ENCODE measurements at places on chromosomes 3 and 15. TPM values are rescaled to one million over a fixed set of nuclear protein-coding genes. Genes with fewer than 3 reads are reported as not detected.

- DNase-seq = no peak
Observed at GRCh38 chr3:13385373-13385965, 34.7 kb downstream of the NUP210 start.

- no peak for DNase-seq
Observed at GRCh38 chr15:100580414-100580813, 21.6 kb downstream of the LINS1 start.

GRCh38 chr3:40120067-40120692 lies 189.3 kb upstream of the EIF1B start:
- no peak for DNase-seq

DNA sequence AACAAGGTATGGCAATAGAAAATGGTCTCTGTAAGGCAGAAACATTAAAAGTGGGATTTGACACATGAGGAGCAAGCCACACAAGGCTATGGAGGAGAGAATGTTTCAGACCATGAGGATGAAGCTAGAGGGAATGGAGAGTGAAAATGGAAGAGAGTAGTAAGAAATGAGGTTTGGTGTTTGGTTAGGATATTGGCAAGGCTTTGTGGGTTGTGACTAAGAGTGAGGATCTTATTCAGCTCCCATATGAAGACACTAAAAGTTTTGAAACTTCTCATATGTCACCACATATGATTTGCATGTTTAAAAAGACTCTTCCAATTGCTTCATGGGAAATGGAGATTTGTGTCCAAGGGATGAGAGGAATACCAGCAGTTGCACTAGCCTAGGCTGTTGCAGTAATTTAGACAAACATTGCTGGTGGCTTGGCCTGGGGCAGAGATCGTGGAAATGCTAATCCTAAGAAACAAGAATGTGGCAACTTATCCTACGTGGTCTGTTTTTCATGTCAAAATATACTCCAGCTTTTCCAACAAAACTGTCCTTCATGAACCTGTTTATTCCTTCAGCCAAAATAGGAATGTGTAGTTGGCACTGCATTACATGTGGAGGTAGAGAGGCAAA lies 749.0 kb downstream of the PDCD6IP start:
- no peak for DNase-seq

DNA sequence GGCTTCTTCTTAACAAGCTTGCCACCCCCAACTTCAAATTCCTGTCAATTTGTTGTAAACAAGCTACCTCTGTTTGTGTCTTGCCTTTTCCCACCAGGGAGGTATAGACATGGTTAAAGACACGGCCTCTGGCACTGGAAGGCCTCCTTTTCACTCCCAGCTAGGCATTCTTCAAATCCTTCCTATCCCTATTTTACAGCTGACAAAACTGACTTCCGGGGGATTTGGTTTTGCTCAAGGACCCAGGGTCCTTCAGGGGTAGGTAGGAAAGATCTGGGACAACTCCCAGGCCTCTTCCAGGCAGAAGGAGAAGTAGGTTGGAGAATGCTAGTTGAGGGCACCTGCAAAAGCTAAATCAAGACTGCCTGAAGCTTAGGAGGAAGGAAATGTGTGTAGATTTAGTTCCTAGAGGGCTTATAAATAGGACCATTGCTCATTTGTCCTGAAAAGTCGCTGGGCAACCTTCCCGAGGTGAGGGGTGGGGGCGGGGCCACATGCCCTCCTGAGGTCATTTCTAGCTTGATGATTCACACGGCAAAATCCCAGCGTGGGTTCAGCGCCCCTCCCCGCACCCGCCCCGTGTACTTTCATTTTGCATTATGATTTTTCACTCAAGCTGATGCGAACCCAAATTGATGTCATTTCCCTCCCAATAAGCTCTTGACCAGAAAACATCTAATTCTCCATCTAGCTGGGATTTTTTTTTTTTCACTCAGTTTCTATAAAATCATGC lies 365.5 kb downstream of the SHQ1 start:
- DNase-seq = peak; percentile 32

DNA sequence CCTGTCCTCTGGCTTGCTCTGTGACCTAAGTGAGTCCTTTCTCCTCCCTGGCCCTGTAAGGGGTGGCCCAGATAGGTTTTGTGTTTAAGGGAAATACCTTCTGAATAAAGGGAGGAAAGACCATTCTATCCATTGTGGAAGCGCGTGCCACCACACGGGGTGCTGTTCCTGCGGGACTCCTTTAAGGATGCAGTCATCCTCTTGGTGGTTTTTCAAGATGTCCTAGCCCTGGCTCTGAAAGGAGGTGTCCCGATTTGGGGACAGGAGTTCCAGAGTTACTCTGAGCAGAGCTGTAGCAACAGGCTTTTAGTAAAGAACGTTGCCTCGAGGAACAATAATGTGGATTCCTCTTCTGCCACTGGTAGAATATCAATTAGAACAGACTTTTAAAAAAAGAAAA lies 9.6 kb downstream of the SLC6A6 start:
- DNase-seq = no peak

DNA sequence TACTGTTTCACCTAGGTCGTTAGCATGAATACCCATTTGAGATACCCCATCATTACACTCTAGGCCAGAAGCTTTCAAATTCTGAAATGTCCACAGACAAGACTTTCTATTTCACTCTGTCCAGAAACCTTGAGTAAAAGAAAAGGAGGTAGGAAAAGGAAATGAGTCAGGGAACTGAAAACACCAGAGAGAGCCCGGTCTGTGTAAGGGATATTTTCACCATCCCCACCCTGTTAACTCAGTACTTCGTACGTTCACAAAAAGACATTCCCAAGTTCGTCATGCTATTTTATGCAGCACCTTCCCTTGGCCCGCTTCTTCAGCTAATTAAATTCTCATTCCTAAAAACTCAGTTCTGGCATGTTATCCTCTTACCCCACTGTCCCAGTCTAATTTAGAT lies 89.4 kb upstream of the SOX2 start:
- no peak for DNase-seq

DNA sequence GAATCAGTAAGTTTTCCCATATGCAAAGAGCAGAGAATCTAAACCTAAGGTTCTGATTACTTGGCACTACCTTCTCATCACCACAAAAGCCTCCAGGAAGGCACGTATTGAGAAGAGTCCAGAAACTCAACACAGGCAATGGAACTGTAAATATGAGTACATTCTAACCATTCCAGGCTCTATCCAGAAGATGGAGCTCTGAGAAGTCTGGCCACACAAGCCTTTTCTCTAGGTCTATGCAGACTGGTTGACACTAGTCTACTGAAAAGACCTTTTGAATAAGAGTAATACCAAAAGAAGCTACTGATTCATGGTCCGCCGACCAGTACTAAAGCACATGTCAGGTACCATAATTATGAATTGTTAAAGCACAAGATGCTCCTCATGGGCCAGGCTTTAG lies 12.2 kb upstream of the NCKIPSD start:
- no peak for DNase-seq

GRCh38 chr3:182709306-182709705 lies 84.0 kb upstream of the ATP11B start:
- no peak for DNase-seq

DNA sequence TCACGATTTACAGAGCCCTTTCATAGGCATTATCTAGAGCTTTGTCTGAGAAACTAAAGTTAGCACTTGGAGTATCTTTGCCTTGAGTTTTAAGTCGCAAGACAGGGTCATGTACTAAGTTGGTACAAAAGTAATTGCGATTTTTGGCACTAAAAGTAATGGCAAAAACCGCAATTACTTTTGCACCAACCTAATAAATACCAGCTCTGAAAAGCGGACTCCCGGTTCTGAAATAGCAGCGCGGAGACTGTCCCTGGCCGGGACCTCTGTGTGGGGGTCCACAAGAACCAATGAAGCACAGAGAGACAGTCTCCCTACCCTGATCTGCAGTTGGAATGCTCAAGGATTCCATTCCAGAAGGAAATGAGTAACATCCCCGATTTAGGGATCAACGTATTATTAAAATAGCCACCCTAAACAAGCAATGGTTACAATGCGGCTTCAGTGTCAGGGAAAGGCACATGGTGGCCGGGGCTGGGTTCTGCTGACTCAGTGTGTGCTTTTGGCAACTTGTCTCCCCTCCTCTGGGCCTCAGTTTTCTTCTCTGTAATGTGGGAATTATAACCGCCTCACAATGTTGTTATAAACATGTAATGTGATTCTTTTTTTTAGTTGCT lies 150.3 kb upstream of the MCTP2 start:
- no peak for DNase-seq

DNA sequence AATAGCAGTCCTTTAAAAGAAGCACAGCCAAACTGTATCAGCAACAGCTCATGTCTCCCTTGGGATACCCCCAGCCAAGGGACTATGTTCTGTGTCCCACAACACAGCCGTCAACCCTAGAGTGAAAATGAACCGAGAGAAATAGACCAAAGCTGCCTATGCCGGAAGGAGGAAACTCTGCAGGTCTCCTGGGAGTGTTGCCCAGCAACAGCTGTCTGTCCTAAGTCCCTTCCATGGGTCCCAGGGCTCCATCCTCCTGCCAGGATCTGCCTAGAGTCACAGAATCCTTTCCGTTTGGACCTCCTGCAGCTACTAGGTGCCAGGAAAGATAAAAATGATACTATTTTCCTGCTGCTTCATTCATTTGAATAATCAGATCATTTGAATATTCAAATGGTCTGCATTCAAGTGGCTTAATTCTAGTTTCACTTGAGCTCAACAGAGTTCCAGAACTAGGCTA lies 53.1 kb downstream of the TRANK1 start:
- no peak for DNase-seq

DNA sequence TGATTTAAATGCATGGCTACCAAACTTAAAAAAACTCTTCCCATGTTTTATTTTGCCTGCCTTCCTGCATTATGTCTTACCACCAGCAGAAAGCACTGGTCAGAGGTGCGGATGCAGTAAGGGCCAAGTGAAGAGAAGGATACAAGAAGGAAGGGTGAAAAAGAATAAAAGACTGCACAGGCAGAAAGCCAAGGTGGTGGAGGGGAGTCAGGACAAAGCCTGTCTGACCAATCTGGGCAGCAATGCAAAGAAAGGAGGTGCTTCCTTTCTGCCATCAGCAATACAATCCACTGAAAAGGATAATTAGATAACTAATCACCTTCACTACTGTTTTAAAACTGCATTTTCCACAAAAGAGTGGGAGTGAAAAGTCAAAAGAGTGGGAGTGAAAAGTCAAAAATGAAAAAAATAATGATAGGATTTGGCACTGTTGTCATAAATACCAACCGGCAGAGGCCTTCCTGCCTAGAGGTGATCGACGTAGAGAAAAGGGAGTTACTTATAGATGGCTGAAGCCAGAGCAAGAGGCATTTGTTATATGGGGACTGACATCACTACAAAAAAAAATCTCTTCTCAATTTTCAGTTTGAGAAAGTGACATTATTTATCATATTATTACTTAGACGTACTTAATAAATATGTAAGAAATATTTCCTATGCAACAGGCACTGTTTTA lies 385.3 kb downstream of the TBC1D5 start:
- no peak for DNase-seq

DNA sequence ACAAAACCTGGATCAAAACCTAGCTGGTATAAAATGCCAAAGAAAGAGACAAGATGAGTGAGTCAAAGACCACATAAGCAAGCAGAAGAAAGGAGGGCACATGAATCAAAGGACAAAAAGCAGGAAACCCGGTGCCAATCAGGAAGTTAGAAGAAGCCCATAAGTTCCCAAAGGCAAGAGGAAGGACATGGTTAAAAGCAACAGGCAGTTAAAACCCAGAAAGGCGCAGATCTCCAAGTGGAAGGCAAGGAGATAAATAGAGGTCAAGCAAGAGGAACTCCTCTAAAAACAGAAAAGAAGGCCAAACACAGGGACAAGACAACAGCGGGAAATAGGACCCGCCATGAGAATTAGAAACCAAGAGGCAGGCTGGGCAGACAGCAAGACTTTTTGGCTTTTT lies 4.4 kb downstream of the TMOD2 start:
- no peak for DNase-seq

GRCh38 chr3:18288243-18288642 lies 136.9 kb downstream of the SATB1 start:
- no peak for DNase-seq

- DNase-seq = no peak
Observed at GRCh38 chr15:43905755-43906154, 79.0 kb downstream of the WDR76 start.

DNA sequence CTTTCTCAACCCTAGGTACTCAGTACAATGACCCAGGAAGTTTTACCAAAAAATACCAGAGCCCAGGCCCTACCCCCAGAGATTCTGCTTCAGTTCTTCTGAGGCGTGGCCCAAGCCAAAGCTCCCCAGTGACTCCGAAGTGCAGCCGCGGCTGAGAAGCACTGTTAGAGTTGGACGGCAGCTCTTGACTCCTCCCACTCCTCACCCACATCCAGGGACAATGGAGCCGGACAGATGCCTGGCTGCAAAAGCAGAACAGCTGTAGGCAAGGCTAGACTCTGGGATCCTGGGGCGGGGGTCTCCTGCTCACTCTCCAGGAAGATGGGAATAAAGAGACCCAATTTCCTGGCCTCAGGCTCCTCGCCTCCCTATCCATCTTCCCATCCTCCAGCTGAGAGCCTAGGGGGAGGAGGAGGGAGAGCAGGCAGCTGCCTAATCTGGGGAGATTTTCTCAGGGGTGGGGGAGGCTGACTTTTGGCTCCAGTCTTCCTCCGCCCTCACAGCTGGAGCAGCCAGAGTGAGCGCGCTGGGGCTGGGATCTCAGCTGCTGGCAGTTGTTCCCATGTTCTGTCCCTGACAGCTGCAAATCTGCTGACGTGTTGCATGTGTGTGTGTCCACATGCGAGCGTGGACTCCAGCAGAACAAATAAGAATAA lies 223.8 kb downstream of the OPA1 start:
- DNase-seq = no peak

DNA sequence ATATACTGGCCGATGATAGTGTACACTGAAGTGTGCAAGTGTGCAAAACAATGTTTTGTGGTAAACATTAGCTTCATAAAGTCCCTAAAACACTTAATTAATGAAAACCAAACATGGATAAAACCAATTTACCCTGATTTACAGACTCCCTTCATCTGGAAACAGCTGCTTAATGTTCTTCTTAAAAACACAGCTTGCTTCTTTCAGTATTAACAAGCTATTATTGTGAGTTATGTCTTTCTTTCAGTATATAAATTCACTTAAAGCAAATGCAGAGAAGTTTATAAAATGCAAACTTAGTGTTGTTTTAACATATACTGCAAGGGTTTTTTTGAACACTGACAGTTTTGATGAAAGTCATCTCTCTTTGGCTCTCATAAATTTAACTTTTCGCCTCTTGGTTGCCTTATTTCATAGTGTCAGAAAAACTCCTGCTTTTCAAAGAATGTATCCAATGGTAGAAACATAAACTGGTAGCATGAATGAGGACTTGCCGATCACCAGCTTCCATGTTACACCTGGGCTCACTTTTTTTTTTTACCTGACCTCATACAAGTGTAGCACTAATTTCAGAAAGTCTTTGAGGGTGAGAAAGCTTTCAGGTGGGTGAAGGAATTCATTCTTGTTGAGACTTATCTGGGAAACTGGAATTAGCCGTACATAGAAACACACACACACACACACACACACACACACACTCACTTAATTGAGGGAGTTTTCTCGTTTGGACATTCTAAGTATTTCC lies 532.2 kb downstream of the ROBO2 start:
- no peak for DNase-seq

The CCR4 gene
- not detected for total RNA-seq

The COX5A gene
- 184 TPM for total RNA-seq

The SLC28A2 gene
- total RNA-seq = not detected

The RPUSD2 gene
- 11.8 TPM for total RNA-seq

The RTP1 gene
- total RNA-seq = not detected

The KLHL24 gene
- total RNA-seq = 11.4 TPM
